ENCODE measurements at places on chromosomes 1 and 21. TPM values are rescaled to one million over a fixed set of nuclear protein-coding genes. Genes with fewer than 3 reads are reported as not detected.
A peak's percentile ranks its signal among the peaks of the same experiment; 100 is the strongest.

GRCh38 chr1:45001011-45001481 is 10.1 kb downstream of the HECTD3 start:
- no peak overlapping the region for H3K4me3 ChIP-seq
- no peak overlapping the region for H3K27ac ChIP-seq
- H3K4me1 ChIP-seq = no peaks in the 10 kb centered on the region
- H3K27me3 ChIP-seq = no peaks in the 10 kb centered on the region
- no peak for DNase-seq

DNA sequence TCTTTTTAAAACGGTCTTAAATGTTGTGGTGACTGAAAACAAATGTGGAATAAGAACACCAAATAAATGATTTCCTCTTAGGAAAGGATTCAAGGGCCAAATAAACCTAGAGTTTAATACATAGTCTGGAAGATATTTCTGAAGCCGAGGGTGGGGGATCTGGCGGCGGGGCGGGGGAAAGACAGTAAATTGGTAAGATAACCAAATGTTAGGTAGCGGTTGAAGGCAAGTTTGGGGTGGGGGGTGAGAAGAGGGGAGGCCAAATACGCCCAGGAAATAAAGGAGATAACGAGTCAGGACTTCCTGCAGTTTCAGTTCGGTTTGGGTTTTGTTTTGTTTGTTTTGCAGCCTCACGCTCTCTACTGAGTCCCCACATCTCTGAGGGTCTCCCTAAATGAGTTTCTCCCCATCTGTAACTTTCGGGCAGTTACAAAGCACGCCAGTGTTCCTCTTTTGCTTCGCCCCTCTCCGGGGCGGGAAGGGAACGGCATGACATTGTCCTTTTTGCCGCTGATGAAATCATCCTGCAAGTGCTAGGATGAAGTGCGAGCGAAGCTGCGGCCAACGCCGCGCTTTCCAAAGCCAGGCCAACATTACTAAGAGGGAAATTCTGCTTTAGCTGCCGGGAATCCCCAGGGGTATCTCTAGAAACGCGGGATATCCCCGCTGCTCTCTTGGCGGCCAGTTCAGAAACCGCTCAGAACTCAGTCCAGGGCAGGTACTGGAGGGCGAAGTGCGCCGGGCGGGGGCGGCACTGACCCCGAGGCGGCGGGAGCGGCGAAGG is 844 bp downstream of the NIBAN1 start:
- peaks cover 8% of the 10 kb centered on the region for H3K4me1 ChIP-seq
- peak; percentile 42 for DNase-seq

- H3K27me3 ChIP-seq = no peaks in the 10 kb centered on the region
- H3K4me3 ChIP-seq = no peak overlapping the region
- H3K4me1 ChIP-seq = peaks cover 7% of the 10 kb centered on the region
- H3K36me3 ChIP-seq = peaks cover 73% of the 10 kb centered on the region
These were observed 35.1 kb downstream of the YARS1 start for GRCh38 chr1:32782086-32782485.

GRCh38 chr1:178898401-178898800 is 27.5 kb upstream of the ANGPTL1 start:
- no peaks in the 10 kb centered on the region for H3K27me3 ChIP-seq
- no peaks in the 10 kb centered on the region for H3K4me1 ChIP-seq
- no peak overlapping the region for H3K27ac ChIP-seq
- H3K4me3 ChIP-seq = no peak overlapping the region
- no peak for DNase-seq
- peaks cover 8% of the 10 kb centered on the region for H3K36me3 ChIP-seq

GRCh38 chr21:34528131-34528561 is 16.1 kb upstream of the KCNE1 start:
- peak overlapping the region; percentile 91 for H3K27ac ChIP-seq
- peaks cover 55% of the 10 kb centered on the region for H3K4me1 ChIP-seq
- H3K4me3 ChIP-seq = no peak overlapping the region
- H3K27me3 ChIP-seq = no peaks in the 10 kb centered on the region

GRCh38 chr1:175463853-175464252 is 271.3 kb upstream of the KIAA0040 start:
- H3K36me3 ChIP-seq = no peaks in the 10 kb centered on the region
- H3K27me3 ChIP-seq = peaks cover 8% of the 10 kb centered on the region
- H3K27ac ChIP-seq = no peak overlapping the region
- H3K4me1 ChIP-seq = no peaks in the 10 kb centered on the region
- DNase-seq = no peak

GRCh38 chr1:12636098-12636950 is 7.6 kb upstream of the AADACL4 start:
- H3K27ac ChIP-seq = no peak overlapping the region
- no peaks in the 10 kb centered on the region for H3K4me1 ChIP-seq
- no peaks in the 10 kb centered on the region for H3K36me3 ChIP-seq
- H3K4me3 ChIP-seq = no peak overlapping the region
- no peaks in the 10 kb centered on the region for H3K27me3 ChIP-seq

DNA sequence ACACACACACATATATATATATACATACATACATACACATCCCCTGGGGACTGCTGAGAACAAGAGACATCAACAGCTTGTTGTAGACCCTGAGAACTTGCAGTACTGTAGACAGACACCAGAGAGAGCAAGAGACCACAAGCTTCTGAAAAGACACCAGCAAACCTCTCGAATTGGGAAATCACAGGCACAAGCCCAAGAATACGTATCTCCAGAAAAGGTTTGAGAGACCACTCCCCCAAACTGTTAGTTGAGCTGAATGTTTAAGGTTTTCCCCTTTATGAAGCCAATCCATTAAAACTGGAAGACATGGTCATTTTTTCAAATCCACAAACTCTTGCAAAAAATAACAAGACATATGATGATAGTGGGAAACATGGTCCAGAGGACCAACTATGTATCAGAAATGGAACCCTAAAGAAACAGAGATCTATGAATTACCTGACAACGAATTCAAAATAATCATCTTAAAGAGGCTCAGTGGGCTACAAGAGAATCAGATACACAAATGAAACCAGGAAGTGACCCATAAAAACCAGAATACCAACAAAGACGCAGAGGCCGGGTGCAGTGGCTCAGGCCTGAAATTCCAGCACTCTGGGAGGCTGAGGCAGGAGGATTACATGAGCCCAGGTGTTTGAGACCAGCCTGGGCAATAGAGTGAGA is 45.1 kb downstream of the SLC2A1 start:
- no peaks in the 10 kb centered on the region for H3K36me3 ChIP-seq
- no peak overlapping the region for H3K27ac ChIP-seq
- DNase-seq = peak; percentile 57
- H3K4me1 ChIP-seq = no peaks in the 10 kb centered on the region

- H3K4me1 ChIP-seq = no peaks in the 10 kb centered on the region
- no peak for DNase-seq
- H3K36me3 ChIP-seq = peaks cover 12% of the 10 kb centered on the region
- no peak overlapping the region for H3K4me3 ChIP-seq
- no peak overlapping the region for H3K27ac ChIP-seq
These were observed 22.2 kb downstream of the FNDC5 start for GRCh38 chr1:32848354-32849063.

DNA sequence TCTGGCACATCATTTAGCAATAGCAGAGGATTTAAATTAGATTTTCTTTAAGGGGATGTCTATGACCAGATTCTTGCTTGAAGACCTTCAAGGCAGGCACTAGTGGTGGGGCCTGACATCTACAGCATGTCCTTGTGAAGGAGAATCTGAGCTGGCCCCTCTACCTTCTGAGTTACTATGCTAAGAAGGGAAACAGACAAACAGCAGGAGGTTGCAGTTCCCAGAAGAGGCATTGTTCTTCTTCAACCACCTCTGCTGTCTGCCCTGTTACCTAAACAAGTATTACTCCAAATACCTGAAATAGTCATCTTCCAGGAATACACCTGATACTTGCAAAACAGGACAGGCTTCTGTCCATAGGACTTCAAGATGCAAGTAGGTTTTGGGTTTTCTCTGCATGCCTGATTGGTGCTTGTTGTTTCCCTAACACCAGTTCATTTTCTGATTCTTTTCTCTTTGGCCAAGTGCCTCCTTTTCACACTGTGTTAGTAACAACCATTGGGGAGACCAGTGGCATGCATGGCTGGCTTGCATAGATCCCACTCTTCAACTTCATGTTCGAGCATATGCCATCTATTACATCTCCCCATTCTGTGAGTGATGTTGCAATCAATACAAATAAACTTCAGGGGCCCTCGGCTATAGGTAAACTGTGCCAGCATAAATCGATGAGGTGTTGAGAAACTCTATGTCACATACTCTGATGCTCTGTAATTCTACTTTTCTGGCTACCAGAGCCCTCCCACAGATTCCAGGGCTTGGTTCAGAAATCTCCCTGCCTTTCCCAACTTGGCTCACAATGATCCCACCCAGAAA is 93.0 kb upstream of the DUSP10 start:
- H3K36me3 ChIP-seq = no peaks in the 10 kb centered on the region
- no peak overlapping the region for H3K27ac ChIP-seq
- peaks cover 20% of the 10 kb centered on the region for H3K4me1 ChIP-seq
- DNase-seq = no peak
- no peak overlapping the region for H3K4me3 ChIP-seq

- no peaks in the 10 kb centered on the region for H3K27me3 ChIP-seq
- no peaks in the 10 kb centered on the region for H3K4me1 ChIP-seq
- H3K27ac ChIP-seq = no peak overlapping the region
- H3K4me3 ChIP-seq = no peak overlapping the region
- no peak for DNase-seq
These were observed 11.8 kb upstream of the TMEM201 start for GRCh38 chr1:9576903-9577302.

GRCh38 chr1:90339811-90340210 is 344.9 kb downstream of the ZNF326 start:
- H3K4me1 ChIP-seq = no peaks in the 10 kb centered on the region
- DNase-seq = no peak
- H3K27me3 ChIP-seq = no peaks in the 10 kb centered on the region
- H3K4me3 ChIP-seq = no peak overlapping the region

- no peaks in the 10 kb centered on the region for H3K4me1 ChIP-seq
- no peak overlapping the region for H3K27ac ChIP-seq
These were observed 55.8 kb upstream of the CLDN14 start for GRCh38 chr21:36535618-36536241.

- H3K36me3 ChIP-seq = no peaks in the 10 kb centered on the region
- no peak for DNase-seq
- no peak overlapping the region for H3K4me3 ChIP-seq
- no peak overlapping the region for H3K27ac ChIP-seq
These were observed 1.5 kb downstream of the GSTM2 start for GRCh38 chr1:109669246-109669948.

DNA sequence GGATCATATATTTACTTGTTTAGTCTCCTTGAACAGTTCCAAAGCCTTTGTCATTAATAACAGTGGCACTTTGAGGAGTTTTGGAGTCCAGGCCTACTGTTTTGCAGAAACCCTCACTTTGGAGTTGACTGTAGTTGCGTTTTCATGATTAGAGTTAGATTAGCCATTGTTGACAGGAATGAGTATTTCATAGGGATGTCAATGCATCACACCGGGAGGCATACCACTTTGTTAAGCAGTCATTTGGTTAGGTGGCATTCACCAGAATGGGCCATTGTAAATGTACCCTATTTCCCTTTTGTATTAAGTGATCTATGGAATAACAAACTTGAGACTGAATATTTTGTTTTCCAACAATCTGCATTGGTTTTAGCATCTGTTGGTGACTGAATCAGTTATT is 11.8 kb downstream of the MRPS6 start:
- H3K4me1 ChIP-seq = peaks cover 4% of the 10 kb centered on the region
- peaks cover 4% of the 10 kb centered on the region for H3K36me3 ChIP-seq
- no peaks in the 10 kb centered on the region for H3K27me3 ChIP-seq

DNA sequence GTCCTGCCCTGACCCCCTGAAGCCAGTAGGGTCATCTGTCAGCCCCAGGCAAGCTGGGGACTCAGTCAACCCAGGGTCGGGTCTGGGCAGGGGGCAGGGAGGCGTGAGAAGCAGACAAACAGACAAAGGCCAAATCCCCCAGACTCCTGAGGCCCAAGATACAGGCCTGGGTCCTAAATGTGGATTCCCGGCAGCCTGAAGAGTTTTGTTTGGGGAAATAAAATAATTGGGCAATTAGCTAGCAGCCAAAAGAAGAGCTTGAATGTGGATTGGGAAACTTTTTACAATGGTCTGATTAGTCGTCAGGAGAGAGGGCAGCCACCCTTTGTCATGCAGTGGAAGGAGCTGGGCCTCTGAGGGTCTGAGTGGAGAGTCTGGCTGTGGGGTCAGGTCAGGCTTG is 4.5 kb upstream of the LEFTY2 start:
- peaks cover 17% of the 10 kb centered on the region for H3K27me3 ChIP-seq
- no peaks in the 10 kb centered on the region for H3K36me3 ChIP-seq
- no peak overlapping the region for H3K4me3 ChIP-seq
- no peak overlapping the region for H3K27ac ChIP-seq

DNA sequence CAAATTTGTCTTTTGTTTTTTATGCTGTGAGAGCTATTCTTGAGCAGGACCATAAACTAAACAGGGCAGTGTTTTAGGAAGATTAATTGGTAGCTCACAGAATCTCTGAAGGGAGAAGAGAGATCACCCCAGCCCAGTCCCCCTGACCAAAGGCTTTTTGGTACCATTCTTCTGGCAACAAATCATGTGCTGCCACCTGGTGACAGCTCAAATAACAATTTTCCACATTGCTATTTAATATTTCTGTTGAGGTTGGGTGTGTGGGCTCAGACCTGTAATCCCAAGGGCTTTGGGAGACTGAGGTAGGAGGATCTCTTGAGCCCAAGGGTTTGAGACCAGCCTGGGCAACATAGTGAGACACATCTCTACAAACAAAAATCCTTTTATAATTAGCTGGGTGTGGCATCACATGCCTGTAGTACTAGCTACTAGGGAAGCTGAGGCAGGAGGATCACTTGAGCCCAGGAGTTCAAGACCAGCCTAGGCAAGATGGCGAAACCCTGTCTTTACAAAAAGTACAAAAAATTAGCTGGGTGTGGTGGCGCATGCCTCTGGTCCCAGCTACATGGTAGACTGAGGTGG is 2.2 kb upstream of the TESK2 start:
- peaks cover 5% of the 10 kb centered on the region for H3K27me3 ChIP-seq
- DNase-seq = no peak
- H3K36me3 ChIP-seq = no peaks in the 10 kb centered on the region
- H3K4me3 ChIP-seq = no peak overlapping the region
- H3K4me1 ChIP-seq = peaks cover 7% of the 10 kb centered on the region

- H3K27ac ChIP-seq = no peak overlapping the region
- peaks cover 5% of the 10 kb centered on the region for H3K27me3 ChIP-seq
- H3K4me3 ChIP-seq = no peak overlapping the region
- no peaks in the 10 kb centered on the region for H3K4me1 ChIP-seq
- no peaks in the 10 kb centered on the region for H3K36me3 ChIP-seq
- peak; percentile 41 for DNase-seq
These were observed 40.1 kb upstream of the LRRC8D start for GRCh38 chr1:89780721-89781120.

DNA sequence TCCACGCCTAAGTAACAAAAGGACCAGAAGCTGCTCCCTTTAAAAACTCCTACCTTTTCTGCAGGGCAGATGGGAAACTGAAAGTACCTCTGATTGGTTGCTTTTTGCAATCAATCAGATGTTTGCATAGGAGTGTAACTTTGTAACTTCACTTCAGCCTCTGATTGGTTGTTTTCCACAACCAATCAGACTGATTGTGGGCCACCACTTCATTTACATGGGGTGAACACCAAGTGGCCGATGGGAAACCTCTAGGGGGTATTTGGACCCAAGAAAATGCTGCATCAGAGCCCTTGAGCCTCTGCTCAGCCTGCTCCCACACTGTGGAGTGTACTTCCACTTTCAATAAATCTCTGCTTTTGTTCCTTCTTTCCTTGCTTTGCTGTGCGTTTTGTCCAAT is 32.8 kb upstream of the CD1D start:
- no peaks in the 10 kb centered on the region for H3K36me3 ChIP-seq
- H3K4me1 ChIP-seq = peaks cover 10% of the 10 kb centered on the region
- no peak overlapping the region for H3K27ac ChIP-seq
- no peak for DNase-seq
- H3K27me3 ChIP-seq = no peaks in the 10 kb centered on the region

The POLR3C gene
- 43.3 TPM for total RNA-seq

The PLXNA2 gene
- total RNA-seq = 17.7 TPM

The DIO1 gene
- total RNA-seq = not detected

The LMO4 gene
- 44.5 TPM for total RNA-seq

The USH2A gene
- total RNA-seq = 0.02 TPM

The SERPINC1 gene
- not detected for total RNA-seq

The TBCE gene
- 36.3 TPM for total RNA-seq
